ENCODE measurements at places on chromosomes 5 and 9. TPM values are rescaled to one million over a fixed set of nuclear protein-coding genes. Genes with fewer than 3 reads are reported as not detected.

GRCh38 chr5:10661401-10661800, 97.5 kb downstream of the ANKRD33B start:
- no peak for DNase-seq

DNA sequence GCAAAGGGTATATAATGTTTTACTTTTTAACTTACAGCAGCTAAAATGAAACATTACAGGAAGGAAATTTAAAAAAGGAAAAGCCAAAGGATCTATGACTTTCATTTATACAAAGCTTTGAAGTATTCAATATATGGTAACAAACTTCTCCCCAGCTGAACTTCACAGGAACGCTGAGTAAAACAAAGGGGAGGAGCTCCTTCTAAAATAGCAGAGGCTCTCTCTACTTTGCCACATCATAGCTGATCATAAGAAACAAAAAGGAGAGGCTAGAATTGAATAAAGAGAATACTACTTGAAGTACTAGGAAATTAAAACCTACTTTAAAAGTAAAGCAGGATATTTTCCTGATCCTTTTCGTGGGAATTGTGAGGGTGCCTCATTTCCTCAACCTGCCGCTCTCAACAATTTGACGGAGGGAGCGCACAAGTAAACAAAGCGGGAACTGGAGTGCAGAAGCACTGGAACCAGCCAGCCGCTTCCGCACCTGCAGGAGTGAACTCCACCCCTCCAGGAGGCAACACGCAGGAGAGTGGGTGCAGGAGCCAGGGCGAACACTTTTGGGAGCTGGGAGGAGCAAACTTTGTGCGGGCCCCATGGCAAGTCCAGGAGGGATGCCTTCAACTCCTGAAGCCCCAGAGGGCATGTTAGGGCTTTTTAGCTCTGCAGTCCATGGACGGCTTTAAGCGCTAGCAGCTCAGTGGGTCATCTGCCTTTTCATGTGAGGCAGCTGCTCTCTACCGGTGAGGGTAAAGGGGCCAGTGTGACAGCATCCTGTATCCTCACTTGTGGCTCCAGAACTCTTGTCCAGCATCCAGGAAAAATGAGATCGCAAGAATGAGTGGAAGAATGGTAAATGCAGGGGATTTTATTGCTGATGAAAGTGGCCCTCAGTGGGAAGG, 757.4 kb downstream of the PTPRD start:
- no peak for DNase-seq

DNA sequence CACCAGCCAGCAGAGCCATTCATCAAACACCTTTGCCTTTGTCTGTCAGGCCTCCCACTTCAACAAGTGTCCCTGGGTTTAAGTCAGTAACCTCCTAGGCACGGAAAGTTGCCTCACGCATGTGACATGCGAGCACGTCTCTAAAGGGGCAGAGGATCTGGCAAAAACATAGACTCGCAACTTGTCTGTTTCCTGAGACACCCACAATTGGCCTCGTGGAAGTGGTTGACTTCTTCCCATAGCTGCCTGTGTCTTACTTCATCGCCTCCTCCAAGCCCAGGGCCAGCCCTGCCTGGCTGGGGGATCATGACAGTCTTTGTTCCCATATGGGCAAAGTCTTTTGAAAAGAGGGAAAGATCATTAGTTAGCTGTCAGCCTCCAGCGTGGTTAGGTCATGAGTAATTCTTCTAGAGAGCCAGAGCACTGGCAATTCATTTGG, 35.5 kb upstream of the GLRX start:
- no peak for DNase-seq

Gene SAPCD2
- 3.9 TPM for total RNA-seq

Gene ARL10
- 3.9 TPM for total RNA-seq

Gene POC5
- total RNA-seq, result 17.5 TPM

Gene TMEM252
- not detected for total RNA-seq

Measured in activated naive CD4-positive, alpha-beta T cell treated with anti-CD3 and anti-CD28 coated beads for 36 hours (primary cell).